Activated T-cell treated with anti-CD3 and anti-CD28 coated beads for 1 hour (primary cell): ENCODE measurements at places on chromosomes 2 and 18.

DNA sequence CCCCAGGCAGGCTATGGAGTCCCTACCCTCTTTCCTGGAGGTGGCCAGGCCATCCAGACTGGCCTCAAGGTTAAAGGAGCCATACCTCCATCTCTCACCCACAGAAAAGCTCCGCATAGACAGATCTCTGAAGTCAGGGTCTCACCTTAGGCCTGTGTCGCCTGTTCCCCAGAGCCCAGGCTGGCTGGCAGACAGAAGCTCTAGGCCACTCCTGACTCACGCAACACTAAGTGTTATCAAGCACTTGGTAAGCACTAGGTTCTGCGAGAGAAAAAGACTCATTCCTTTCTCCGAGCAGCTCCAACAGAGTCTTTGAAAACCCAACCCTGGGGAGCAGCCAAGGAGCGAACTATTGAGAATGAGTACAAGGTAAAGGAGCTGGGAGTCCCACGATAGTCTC lies 6.1 kb downstream of the SMAD7 start:
- no peak for DNase-seq

DNA sequence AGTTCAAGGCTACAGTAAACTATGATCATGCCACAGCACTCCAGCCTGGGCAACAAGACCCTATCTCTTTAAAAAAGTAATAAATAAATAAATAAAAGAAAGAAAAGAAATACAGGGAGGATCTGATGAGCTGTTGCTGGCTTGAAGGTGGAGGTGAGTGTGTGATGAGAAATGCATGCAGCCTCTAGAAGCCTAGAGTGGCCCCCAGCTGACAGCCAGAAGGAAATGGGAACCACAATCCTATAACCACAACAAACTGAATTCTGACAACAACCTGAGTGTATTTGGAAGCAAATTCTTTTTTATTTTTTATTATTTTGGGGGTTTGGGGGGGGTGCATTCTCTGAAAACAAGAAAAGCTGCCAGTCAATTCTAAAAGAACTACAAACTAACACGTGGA lies 14.6 kb downstream of the NOL10 start:
- DNase-seq, result no peak

GRCh38 chr2:15715596-15715995 lies 123.9 kb downstream of the DDX1 start:
- DNase-seq, result no peak

DNA sequence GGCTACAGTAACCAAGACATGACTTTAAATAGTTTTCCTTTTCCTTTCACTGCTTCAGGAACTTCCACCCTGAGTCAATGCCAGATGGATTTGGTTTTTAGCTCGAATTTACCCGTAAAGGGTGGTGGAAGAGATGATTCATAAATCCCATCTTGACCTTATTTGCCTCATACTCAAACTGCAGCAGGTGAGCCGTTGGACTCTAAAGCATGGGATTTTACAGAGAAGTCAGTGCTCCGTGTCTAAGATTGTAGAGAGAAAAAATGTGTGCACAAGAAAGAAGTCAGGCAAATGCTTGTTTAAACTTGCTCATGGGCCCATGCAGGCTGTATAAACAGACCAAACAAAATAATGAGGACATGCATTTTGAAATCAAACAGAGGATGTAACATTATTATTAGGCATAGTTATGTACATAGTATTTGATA lies 369.7 kb upstream of the TRIB2 start:
- no peak for DNase-seq

DNA sequence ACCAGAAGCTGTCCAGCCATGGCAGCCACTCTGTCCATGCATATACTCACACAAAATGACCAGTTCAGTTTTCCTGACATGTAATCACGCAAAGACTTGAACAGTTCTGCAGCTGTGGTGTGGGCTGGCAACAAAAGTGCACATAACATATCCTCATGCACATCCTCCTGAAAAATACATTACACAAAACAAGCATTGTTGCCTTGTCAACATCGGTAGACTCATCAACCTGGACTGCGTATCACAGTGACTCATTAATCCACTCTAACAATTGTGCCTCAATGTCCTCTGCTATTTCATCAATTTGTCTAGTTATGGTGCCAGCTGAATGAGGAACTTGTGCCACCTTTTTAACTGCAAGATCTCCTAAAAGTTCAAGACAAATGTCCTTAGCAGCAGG lies 19.5 kb downstream of the RBKS start:
- no peak for DNase-seq

GRCh38 chr2:232341061-232341738 lies 37.4 kb upstream of the ALPP start:
- no peak for DNase-seq

DNA sequence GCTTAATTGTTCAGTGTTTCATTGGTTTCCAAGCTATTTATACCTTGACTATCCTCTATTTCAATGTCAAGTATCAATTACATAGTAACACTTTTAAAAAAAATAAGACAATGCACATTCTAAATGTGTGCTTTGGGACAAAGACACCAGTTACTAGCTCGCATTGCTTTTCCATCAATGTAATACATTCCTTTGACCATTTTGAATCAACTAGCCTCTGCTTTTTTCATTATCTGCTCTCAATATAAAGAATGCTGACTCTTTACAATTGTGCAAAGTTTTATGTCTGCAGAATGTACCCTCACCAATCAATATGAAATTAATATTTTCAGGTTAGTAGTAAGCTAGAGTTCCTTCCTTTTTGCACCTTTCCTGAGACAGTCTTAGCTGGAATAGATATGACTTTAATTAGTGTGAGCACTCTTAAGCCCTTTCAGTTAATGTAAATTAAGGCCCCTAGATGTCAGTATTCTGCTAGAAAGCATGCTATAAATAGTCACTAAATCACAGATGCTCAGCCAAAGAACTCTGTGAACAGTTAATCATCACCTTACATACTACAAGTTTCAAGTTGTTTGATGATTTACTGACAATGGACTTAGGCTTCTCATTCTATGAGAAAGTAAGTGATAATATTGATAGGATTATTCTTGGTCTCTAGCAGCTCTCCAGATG lies 413.6 kb downstream of the PTH2R start:
- DNase-seq, result no peak

DNA sequence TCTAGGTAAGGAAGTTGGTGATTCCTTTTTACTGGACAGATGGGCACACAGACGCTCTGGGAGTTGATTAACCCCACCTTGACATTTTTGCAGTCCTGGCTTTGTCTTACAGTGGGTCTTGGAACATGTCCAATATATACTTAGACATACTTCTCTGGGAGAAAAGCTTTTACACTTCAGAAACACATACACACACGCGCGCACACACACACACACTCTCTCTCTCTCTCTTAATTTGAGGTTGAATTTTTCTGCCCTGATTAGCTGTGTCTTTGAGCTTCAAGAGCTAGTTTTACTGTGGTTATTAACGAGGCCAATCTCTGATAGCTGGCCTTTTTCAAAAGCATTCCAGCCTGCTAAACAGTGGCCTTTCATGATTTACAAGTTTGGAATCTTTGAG lies 215.0 kb downstream of the MYCN start:
- DNase-seq, result no peak

DNA sequence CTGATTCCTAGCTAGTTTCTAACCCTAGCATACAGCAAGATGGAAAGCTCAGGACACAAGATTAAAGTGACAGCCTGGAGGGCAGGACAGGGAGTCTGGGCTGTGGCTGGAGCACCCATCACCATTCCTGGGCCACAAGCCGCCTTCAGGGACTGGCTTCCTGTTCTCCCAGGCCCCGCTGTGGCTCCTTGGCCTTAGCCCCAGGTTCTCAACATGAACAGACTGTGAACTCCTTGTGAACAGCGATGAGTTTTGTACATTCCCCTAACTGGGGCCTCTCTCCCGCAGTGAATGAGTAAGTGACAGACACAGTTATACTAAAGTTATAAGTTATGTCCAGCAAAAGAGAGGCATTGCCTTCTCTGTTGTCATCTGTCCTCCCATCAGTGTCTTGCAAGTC lies 35.9 kb upstream of the SLC14A1 start:
- DNase-seq, result no peak

DNA sequence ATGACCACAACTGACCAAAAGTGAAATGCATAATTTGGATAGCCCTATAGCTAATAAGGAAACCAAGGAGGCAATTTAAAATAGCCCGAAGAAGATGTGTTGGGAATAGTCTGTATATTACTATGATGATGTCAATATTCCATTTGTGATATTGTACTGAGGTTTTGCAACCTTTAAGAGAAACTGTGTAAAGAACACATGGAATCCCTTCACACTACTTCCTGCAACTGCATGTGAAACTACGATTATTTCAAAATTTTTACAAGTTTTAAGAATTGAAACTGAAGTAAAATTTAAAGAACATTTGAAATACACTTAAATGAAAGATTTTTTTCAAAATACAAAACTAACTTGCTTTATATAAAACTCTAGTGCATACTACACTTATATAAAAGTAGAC lies 504.3 kb upstream of the ID2 start:
- no peak for DNase-seq

- DNase-seq, result no peak
Measured at GRCh38 chr2:118310681-118311429, 222.6 kb downstream of the INSIG2 start.

GRCh38 chr2:232689152-232689910 lies 7.8 kb upstream of the GIGYF2 start:
- no peak for DNase-seq

GRCh38 chr2:27707462-27708256 lies 44.0 kb downstream of the SLC4A1AP start:
- DNase-seq, result no peak

DNA sequence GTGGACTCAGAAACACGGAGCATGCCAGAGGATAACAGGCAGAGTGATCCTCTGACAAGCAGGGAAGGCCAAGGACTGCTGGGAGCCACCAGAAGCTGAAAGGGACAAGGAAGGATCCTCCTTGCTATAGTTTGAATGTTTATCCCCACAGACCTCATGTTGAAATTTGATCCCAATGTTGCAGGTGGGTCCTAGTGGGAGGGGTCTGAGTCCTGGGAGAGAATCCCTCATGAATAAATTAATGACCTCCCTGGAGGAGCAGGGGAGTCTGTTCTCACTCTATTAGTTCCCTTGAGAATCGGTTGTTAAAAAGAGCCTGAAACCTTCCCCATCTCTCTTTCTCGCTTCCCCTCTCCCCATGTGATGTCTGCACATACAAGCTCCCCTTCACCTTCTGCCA lies 124.4 kb downstream of the FBXO15 start:
- DNase-seq, result no peak

GRCh38 chr2:111236025-111236424 lies 115.3 kb downstream of the BCL2L11 start:
- DNase-seq, result no peak

- no peak for DNase-seq
Measured at GRCh38 chr18:70195852-70196434, 9.5 kb downstream of the RTTN start.

- DNase-seq, result no peak
Measured at GRCh38 chr2:104412384-104412783, 441.5 kb upstream of the POU3F3 start.

DNA sequence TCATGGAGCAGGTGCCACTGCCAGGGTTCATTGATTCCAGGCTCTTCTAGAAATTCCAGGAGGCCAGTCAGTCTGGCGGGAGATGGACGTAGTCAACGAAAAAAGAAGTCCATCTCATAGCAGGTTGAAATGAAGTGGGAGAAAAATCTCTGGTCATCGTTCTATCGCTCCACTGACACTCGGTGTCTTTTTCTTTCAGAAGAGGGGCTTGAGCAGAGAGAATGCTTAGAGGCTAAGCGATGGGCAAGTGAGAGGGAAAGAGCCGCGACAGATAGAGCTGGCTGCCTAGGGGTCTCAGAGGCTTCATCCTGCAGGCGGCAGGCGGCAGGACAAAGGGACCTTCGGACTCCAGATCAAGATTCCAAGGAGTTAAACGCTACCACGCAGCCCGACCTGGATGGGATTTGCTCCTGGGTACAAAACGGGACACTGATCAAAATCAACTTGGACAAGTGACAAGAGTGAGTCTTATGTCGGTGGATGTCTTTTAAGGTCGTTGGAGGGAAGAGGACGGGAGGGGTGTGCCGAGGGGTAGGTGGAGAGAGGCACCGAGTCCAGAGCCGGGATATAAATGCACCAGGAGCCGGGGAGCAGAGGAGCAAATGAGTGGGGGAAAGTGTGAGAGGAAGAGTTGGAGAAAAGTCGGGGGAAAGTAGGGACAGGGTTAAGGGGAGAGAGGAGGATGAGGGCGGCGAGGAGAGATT lies 677 bp upstream of the TMEM178A start:
- no peak for DNase-seq

DNA sequence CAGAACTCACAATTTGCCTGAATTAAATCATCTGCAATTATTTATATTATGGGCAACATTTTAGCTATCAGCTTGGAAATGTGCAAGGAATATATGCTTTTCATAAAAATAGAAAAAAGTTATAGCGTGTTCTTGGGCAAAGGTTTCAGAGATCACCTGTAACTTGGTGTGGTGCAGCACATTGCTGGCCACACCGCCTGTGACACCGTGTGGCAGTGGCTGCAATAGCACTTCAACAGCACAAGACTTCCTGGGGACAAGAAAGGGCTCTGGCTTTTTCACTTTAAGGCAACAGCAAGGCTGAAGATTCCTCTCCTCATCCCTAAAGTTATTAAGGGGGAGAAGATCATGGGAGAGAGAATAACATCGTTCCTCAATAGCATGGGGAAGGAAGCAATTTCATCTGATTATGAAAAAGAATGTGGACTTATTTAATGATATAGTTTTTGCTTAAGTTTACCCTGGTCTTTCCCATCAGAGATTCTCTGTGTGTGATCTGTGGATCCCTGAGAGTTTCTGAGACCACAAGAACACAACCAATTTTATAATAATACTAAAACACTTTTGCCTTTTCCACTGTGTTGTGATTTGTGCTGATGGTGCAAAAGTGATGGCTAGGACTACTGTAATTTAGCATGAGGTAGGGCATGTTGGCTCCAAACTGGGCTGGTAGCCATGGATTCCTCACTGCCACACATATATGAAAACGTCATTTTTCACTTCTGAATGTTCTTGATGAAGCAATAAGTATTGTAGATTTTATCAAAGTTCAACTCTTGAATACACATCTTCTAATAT lies 15.0 kb upstream of the SERPINB3 start:
- DNase-seq, result no peak

DNA sequence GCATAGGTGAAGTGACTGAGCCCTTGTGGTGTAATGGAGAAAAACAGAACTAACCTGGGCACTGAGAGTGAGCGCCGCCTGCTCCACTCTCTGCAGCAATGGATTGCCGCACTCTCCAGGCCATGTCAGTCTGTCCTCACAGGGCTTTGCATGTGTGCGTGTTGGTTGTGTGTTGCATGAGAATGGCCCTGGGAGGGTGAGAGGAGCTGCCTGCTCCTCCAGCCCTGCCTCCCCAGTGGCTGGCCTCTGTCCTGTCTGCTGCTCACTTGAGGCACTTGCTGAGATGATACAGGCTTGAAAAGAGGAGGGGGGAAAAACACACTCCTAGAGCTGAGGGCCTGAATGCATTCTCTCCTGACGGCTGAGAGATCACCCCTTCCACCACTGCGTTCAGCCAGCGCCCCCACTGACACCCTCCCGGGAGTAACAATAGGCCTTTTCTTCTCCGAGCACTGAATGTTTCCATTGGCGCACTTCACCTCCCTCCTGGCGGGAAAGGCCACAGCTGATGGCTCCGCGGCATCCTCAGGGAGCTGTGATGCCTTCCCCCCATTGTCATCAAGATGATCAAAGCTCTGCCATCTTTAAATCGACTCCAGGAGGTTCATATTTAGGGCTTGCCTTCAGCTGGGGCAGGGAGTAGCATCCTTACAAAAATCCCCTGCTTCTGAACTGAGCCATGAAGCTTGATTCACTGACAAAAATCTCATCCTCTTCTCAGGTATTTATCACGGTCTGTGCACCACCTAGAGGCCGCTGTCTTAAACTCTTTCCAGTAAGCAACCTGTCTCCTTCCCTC lies 49.9 kb upstream of the DAPL1 start:
- DNase-seq, result no peak
